ENCODE measurements at places on chromosomes 1 and 21.
A peak's percentile ranks its signal among the peaks of the same experiment; 100 is the strongest.

DNA sequence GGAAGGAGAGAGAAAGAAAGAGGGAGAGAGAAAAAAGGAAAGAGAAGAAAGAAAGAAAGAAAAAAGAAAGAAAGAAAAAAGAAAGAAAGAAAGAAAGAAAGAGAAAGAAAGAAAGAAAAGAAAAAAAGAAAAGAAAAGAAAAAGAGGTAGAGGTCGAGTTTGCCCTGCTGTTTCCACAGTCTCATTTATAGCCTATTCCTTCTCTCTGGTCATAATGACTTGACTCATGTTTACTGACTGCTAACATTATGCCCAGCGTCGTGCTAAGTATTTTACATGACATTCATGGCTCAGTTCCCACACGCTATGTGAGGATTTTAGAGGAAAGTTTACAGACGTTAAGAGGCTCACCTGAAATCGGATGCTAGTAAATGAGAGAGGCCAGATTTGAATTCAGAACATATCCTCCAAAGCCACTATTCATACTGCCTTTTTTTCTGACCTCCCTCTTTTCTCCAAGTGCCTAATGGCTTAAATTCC is 263.0 kb downstream of the TNR start:
- no peak for DNase-seq

GRCh38 chr1:35633547-35633946 is 7.8 kb downstream of the PSMB2 start:
- DNase-seq, result no peak

GRCh38 chr1:202173993-202174392 is 13.6 kb upstream of the PTPN7 start:
- no peak for DNase-seq

DNA sequence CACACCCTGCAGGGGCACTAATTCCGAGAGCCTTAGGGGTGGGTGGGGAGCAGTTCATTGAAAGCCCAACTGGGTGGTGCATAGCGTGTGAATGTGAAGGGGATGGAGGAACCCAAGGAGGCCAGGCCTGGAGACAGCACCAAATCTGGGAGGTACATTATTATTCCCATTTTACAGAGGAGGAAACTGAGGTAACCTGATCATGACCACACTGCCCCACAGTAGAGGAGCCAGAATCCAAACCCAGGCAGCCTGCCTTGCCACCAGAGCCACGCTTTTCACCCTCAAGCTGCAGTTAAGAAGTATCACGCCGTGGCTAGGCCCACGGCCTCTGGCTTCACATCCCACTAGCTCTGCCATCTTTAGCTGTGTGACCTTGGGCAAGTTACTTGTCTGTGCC is 633 bp upstream of the BSND start:
- no peak for DNase-seq

DNA sequence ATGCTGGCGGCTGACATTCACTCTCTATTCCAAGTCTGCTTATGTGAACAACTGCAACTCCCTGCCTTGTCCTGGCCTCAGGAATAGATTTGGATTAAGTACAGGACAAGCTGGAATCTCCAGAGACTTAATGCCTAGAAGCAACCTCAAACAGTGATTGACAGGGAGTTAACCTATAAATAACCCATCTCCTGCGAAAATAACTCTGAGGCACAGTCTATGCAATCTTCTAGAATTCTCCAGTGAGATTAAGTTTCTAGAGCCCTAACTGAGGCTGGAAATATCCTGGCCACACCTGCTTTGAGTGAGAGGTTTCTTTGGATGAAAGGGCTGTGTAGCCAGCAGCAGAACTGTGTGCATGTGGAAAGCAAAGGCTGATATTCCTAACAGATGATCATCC is 25.3 kb upstream of the ATP1A1 start:
- no peak for DNase-seq

DNA sequence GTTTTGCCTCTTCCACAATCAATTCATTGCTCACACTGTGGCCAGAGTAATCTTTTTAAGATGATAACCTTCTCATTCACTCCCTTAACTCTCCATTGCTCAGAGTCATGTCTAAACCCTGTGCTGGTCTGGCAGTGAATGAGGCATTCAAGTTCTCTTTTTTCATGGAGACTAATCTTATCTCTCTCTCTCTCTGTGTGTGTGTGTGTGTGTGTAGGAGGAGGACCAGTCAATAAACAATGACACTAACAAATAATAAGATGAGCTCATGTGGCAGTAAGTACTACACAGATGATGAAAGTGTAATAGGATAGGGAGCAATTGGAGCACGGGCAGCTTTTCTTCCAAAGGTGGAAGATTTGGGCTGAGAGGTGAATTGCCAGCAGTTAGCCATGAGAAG is 122.0 kb upstream of the B3GALT2 start:
- DNase-seq, result no peak

DNA sequence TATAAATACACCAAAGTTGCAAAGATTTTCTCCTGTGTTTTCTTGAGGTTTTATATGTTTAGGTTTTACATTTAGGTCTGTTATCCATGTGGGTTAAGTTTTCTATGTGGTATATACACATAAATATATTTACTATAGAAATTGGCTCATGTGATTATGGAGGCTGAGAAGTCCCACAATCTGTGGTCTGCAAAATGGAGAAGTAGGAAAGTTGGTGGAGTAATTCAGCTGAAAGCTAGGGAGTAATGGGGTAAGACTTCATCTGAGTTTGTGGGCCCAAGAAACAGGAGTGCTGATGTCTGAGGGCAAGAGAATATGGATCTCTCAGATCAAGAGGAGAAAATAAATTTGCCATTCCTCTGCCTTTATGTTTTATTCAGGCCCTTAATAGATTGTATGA is 146.0 kb downstream of the GPATCH2 start:
- no peak for DNase-seq

DNA sequence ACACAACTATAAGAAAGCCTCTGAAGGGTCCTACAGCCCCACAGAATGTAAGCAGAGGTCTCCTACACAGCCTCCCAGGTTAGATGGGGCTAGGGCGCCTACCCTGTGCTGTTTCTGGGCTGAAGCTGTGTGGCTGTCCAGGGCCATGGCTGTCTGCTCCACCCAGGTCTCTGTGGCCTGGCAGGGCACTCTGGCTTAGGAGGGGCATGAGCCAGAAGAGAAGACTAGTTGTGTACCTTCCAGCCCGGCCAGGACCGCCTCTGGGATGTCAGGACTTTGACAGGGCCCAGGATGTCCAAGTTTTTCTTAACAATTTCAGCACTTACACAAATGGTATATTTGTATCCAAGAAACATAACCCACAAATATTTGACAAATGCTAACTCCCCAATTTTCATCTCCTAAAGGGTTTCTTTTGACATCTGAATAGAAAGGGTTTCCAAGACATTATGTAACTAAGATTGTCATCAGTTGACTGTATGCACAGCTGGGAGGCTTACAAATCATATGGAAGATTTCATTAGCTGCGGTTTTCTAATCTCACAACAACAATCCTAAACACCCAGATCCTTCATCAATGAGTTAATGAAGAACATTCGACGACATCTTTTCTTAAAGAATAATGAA is 80.5 kb downstream of the HSF2BP start:
- peak; percentile 45 for DNase-seq

DNA sequence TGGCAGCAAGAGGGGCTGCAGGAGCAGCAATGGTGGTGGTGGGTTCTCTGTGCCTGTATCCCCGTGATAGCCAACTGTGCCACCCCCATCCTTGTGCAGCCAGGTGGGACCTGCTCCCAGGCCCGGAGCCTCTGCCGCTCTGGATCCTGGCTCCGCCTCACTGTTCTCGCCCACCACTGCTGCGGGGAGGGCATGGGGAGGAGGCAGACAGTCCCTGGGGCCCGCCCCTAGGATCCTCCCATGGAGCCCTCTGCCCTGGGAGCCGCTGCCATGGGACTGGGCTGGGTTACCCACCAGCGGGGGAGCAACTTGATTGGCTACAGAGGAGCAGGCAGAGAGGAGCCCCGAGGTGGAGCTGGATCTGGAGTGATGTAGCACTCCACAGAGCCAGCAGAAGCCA is 31.6 kb downstream of the CD1D start:
- DNase-seq, result no peak

- no peak for DNase-seq
These were observed 77.0 kb downstream of the RWDD3 start for GRCh38 chr1:95311014-95311413.

DNA sequence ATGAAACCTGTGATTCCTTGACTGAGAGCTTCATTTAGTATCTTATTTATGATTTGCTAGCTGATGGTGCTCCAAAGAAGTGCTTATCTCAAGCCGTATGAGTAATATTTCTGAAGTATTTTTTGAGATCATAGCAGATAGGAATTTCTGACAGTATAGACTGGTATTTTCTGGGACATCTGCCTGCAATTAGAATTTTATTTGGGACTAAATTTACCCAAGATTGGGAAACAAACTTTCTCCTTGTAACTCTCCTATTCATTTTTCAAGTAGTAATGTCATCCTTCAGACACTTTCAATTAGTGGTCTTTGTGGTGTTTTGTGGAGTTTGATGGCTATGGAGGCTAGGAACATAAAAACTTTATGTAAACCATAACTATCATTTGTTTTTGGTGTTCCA is 597.2 kb upstream of the ZP4 start:
- DNase-seq, result no peak

DNA sequence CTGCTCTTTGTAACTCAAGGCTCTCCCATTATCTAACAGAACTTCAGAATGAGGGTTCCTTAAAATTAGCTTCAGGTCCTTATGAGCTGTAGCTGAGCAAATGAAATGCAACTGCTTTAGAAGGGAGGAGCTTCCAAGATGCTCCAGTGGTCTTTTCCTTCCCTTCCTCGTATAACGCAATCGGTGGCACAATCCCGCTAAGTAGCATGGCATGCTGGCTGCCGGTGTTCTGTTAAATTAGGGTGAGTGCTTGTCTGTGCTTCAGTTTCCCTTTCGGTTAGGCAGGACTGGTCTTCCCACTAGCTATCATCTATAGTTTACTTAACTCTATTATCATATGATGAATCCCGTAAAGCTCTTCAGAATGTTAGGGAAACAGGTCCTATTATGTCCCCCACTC is 917 bp downstream of the KIAA0040 start:
- peak; percentile 31 for DNase-seq

GRCh38 chr1:4965346-4966075 is 311.1 kb downstream of the AJAP1 start:
- no peak for DNase-seq

DNA sequence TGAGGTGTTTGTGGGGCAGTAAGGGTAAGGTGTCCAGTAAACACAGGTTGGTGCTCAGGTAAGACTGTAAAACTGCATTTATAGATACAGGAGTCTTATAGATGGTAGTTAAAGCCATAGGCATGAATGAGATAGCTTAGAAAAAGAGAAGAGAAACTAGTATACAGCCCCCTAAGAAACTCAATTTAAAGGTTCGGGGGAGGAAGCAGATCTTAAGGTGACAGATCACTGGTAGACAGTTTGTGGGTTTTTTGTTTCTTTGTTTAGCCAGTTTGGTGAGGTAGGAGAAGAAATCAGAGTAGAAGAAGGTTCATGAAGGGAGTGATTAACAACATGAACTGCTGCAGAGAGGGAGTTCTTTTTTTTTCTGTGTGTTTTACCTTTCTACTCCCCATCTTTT is 6.1 kb upstream of the AGO3 start:
- DNase-seq, result no peak

Measured in AG20443 (cell line).